ENCODE measurements at places on chromosomes 2 and 18.

- no peak for DNase-seq
These were observed 18.1 kb downstream of the TEX51 start for GRCh38 chr2:126916744-126917143.

- DNase-seq = no peak
These were observed 5.7 kb downstream of the KIF1A start for GRCh38 chr2:240814280-240814679.

DNA sequence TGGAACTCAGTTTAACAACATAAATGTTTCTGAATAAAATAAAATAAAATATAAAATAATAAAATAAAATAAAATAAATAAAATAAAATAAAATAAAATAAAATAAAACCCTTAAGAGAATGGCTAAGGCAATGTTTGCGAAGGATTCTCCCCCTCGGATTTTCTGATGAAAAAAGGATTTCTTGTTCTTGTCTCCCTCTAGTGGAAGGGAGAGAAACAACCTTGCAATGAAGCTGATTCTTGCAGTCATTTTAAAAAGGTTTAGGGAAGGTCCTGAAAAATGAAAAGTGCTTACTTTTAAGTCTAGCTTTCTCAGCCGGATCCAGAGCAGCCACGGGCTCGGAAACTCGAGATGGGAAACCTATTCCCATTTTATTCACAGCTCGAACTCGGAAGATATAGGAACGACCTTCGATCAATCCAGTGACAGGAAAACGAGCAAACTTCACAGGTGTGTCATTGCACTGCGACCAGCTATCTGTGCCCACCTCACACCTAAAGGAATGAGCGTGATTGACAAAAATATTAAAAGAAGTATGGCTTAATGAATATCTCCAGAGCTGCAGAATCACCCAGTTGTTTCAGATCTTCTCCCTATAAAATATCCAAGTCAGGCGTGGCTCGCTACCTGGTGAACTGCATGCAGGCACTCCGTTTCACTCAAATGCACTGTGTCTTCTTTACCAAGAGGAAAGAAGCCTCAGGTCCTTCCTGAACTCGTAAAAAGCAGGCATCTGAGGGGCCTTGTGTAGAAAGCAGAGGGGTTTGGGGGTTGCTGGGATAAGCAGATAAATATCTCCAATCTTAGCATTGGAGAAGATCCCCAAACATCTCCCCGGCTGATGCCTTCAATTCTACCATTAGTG is 68.1 kb downstream of the MYOM1 start:
- DNase-seq = peak; percentile 62

DNA sequence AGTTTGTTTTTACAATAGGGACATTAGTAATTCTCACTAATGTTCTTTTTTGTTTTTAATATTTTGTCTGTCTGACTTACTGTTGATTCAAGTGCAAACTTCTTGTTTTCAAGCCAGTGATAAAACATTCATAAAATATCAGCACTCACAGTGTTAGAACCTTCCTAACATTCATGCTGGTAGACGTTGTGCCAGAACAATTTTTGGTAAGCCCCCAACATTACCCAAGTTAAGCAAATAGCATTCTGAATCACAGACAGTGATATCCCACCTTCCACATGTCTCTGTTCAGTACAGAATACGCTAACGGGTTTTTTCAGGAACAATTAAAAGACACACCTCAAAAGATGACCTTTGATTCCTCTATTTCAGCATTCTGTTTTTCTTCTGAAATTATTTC is 390.3 kb downstream of the ARHGAP15 start:
- no peak for DNase-seq

GRCh38 chr2:134379293-134379692 is 125.4 kb downstream of the MGAT5 start:
- DNase-seq = no peak

GRCh38 chr18:41134426-41134825 is 820.6 kb upstream of the PIK3C3 start:
- DNase-seq = no peak

DNA sequence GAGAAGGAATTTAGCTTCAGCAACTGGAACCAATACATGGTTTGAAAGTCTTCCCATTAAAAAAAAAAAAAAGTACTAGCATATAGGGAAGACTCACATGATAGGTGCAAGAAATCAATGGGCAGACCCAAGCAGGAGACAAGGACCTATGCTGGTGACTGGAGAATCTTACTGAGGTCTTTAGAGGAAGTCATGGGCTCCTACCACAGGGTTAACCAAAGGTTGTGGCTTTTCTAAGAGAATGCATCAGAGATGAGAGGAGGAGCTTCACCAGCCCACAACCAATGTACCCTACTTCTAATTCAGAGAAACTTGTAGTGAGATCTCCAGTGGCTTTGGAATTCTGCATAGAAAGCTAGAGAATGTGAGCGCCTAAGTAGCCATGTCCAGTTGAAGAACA is 207.4 kb downstream of the NCKAP5 start:
- no peak for DNase-seq

- no peak for DNase-seq
These were observed 6.8 kb upstream of the CHMP3 start for GRCh38 chr2:86570059-86570458.

- peak; percentile 81 for DNase-seq
These were observed 60.4 kb downstream of the FAM161A start for GRCh38 chr2:61793389-61793836.

GRCh38 chr2:211900518-211900917 is 638.1 kb downstream of the ERBB4 start:
- no peak for DNase-seq

DNA sequence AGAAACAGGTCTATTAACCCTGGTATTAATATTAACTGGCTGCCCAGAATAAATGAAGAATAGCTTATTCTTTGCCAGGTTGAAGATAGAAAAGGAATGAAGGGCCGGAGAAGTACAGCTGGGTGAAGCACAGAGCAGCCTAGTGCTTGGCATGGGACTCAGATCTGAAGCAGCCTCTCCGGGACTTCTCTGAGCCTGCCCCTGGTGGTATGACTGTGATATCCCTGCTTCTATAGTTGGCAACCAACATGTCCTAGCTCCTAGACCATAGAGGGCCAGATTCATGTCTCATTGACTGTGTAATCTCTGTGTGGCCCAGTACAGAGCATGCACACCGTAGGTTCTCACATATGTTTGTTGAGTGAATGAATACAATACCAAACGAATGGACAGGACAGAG is 107.8 kb downstream of the MSH2 start:
- DNase-seq = no peak

GRCh38 chr2:75002007-75002406 is 43.6 kb downstream of the POLE4 start:
- no peak for DNase-seq

GRCh38 chr2:112579241-112579640 is 5.2 kb upstream of the CHCHD5 start:
- DNase-seq = no peak

DNA sequence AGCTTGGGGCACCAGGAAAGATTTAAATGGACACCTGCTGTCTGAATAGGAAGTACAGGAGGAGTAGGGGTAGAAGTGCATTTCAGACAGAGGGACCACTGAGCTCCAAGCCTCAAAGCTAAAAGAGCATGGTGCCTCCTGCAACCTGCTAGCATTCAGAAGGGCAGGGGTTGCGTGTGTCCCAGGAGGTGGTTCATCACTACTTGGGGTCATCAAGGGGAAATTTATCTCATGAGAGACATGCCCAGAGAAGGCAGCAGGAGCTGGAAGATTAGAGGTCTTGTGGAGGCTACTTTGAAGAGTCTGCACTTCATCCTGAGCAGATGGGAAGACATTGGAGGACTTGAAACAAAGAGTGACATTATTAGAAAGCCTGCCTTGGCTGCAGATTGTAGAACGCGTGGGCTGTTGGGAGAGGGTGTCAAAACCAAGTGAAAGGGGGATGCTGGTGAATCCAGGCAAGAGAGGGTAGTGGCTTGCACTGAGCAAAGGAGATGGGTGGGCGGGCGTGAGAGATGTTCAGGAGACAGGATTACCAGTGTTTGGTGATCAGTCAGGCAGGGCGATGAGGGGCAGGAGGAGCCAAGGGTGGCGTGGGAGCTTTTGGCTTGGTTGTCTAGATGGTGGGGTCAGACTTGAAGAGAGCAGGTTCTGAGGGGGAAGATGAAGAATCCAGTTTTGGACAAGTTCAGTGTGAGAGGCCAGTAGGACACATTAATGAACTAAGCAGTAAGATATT is 154.0 kb downstream of the DYSF start:
- no peak for DNase-seq

GRCh38 chr2:207067473-207067872 is 98.3 kb downstream of the KLF7 start:
- no peak for DNase-seq

GRCh38 chr2:101330253-101330933 is 21.9 kb upstream of the RNF149 start:
- no peak for DNase-seq

- DNase-seq = no peak
These were observed 21.0 kb downstream of the HJURP start for GRCh38 chr2:233833345-233833744.

DNA sequence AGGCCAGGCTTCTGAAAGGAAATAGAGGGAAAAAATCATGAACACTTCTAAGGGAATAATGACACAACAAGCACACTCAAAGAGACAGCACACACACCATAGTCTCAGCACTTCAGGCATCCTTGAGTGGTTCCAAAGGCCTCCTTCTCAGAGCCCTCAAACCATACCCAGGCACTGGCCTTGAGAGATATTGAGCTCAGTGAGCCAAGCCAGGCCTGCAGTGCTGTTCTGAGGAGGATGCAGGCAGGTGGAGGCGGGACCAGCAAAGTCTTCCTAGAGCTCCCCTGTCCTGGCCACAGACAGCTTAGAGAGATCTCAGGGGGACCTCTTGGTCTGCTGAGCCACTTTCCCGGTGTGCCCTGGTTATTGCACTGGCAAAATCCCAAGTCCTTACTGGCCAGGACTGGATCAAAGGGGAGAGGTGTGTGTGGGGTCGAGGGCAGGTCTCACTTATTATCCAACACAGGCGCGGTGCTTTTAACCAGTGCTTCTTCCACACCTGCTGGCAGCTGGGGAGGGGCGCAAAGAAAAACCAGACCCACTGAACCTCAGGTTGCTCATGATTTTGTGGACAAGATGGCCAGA is 86.8 kb upstream of the HAAO start:
- DNase-seq = no peak

All from D341Med (cell line).